Aorta (tissue), 5 donors: ENCODE measurements at places on chromosomes 12 and 14. TPM values are rescaled to one million over a fixed set of nuclear protein-coding genes. Genes with fewer than 3 reads are reported as not detected.
A peak's percentile ranks its signal among the peaks of the same experiment; 100 is the strongest.

The SNRNP35 gene
- total RNA-seq, result 28.3 TPM

The PTCSC3 gene
- total RNA-seq, result not detected

The NKX2-1 gene
- not detected for total RNA-seq

The SOAT2 gene
- total RNA-seq, result 1.2 TPM

The LRRC43 gene
- total RNA-seq, result not detected

DNA sequence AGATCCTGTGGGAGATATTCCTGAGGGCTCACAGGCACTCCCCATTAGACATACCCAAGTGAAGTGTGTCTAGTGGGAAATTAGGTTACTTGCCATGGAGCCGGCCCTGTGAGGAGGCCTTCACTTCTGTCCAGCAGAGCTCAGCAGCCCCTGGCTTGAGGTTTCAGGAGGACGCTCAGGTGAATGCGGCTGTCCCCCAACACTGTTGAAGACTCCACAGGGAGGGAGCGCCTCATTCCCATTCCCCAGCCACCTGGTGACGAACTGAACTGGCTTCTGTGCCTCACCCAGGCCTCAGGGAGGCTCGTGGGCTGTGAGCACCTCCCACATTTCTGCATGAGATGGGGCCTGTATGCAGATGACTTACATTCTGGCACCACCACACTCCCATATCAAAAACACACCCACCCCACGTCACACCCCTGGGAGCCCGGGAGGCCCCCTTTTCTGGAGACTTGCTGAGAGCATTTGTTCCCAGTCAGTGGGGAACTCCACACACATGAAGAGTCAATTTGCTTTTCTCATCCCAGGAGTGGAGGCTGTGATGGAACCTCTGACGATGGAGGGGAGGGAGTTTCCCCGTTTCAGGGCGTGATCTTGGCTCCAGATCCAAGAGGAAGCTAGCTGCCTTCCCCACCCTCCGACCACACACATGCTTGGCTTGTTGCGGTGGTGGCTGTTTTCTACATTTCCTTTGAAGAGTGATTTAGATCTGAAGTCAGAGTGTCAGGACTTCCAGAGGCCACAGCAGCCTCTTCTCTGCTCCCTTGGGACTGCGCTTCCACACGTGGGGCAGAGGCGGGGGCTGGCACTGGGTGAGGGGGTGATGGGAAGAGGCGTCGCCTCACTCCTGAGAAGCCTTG is 120.7 kb downstream of the ADGRD1 start:
- DNase-seq, result peak; percentile 80

GRCh38 chr12:26247873-26248272 is 52.5 kb downstream of the SSPN start:
- DNase-seq, result no peak

The CFAP251 gene
- 2.8 TPM for total RNA-seq

DNA sequence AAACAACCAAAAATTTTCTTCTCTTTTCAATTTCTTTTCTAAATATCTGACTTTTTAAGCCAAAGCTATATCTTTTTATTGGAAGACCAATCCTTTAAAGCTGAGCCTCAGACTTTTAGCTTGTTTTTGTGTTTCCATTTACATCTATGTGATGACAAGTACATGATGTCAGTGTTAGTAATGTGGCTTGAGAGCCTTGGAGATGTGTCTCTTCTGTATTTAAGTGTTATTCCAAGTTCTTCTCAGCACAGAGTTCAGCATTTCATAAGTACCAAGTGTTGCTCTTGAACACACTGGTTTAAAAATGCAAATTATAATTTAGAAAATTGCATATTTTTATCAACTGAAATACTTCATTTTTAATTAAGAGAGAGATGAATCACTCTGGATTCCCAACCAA is 948.9 kb upstream of the FLRT2 start:
- DNase-seq, result no peak

The KCNA1 gene
- 0.06 TPM for total RNA-seq

DNA sequence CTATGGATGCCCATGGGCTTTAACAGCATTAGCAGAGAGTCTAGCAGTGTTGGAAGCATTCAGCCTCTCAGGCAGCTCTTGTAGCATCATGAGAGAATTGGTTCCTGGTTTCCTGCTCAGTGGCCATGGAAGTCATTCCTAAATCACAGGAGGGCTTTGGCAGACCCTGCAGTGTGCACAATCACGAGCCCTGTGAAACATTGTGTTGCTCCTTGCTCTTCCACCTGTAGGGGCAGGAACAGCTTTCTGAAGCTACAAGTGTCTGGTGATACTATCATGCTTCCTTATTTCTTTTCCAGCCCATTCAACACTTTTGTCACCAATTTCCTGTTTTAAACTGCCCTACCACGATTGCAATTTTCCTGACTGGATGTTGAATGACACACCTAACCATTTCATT is 402.2 kb upstream of the USP15 start:
- DNase-seq, result no peak

The ASCL1 gene
- not detected for total RNA-seq

DNA sequence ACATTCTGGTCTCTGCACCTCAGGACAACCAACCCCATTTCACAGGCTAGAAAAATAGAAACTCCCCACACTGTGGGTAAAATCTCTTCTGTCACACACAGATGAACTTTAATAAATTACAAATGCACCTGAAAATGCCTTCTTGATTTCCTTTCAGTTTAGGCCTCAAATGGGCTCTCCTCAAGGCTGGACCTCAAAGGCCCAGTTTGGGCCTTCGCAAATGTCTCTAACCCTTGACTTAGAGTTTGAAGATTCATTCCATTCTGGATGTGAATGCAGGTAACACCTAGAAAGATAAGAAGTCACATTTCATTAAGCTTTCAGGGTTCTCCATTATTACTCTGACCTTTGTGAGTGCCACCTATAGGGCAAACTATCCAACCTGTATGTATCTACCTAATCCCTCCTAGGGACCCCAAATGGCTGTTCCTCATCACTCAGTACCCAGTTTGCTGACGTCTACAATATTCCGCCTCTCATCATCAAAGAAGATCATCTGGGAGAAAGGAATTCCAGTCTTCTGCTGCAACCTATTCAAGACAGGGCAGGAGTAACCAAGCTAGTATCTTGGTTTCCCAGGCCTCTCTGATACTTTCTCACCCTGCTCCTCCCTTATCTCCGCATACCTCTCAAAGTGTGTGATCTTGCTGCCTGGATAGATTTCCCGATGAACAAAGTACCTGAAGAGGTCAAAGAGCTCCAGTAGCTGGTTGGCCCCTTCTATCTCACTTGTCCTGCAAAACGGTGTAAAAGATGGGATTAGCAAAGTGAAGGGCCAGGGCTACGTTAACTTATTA is 776 bp upstream of the CHMP4A start:
- DNase-seq, result no peak

The MSI1 gene
- 1.3 TPM for total RNA-seq

DNA sequence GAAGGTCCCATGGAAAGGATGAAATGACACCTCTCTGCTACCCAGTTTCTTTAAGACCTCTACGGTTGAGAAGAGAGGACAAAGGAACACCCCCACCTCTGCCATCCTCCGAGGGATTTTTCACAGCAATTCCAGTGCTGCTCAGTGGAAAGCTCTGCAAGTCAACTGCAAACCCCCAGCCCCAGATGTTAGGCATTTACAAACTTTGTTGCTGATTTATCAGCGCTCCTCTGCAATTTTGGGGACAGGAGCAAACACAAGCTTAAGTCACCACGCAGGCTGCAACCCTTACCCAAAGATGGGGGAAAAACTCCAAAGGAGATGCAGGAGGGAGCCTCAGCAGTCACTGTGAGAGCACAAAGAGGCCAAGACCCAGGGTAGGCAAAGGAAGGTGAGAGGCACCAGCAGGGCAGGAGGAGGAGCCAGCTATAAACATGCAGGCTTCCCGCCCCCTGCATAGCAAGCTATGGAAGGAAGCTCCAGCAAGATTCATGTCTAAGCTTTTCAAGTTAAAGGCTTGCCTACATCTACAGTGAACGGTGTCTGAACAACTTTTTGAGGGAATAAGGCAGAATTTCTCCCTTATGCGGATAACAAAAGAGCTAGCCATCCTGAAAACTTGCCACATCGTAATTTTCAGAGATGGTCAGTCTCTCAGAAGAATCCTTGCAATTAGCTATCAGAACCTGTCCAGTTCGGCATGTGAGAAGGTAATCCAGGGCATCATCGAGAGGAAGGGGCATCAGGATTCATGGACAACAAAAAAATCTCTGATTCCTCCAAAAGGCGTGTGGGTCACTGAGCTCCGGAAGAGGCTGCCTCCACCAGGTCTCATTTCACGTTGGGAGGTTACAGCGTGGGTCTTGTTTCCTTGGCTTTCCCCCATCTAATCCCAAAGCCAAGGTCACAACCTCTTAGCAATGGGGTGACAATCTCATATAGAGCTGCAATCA is 3.9 kb downstream of the CTDSP2 start:
- no peak for DNase-seq

DNA sequence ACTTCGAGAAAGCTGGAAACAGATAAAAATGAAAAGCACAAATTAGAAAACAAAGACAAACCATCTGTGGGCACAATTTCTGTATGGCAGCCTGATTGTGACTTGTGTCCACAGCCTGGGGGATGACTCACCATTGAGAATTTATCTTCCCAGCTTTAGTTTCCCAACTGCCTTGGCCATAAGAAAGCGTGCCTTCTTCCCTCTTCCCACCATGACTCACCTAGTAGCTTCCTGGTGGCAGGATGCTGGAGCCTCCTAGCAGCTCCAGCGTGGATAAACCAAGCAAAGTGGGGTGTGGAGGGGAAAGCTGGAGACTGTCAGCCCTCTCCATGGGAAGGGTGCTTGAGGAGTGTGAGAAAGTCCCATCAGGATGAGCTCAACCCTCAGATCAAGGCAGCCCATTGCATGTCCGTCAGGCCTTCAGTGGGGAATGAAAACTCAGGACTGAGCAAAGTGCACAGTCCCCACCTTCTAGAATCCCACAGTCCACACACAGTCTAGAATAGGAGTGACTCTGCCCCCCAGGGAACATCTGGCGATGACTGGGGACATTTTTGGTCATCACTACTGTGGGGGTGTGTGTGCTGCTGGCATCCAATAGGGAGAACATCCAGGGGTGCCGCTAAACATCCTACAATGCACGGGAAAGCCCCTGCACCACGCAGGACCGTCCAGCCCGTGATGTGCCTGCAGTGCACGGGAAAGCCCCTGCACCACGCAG is 22.4 kb upstream of the SERPINA6 start:
- no peak for DNase-seq

- DNase-seq, result no peak
Measured at GRCh38 chr14:106490442-106490841, 964.1 kb downstream of the TMEM121 start.

DNA sequence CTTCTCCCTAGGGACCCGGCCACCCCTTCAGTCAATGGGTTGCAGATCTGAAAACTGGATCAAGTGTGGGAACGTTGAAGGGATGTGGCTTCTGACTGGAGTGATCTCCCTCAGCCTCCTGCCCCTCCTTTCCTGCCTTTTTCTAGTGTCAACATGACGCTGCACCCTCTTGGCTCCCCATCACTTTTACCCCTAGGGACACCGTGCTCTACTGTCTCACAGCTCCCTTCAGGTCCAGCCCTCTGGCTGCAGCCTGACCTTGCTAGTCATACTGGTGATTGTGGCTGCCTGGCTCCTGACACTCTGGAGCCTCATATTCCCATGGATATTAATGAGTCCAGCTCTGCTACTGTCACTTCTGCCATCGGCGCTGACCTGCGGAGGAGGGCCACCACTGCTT is 51.5 kb upstream of the RASSF3 start:
- no peak for DNase-seq
